ENCODE measurements at places on chromosomes 6 and 20.

DNA sequence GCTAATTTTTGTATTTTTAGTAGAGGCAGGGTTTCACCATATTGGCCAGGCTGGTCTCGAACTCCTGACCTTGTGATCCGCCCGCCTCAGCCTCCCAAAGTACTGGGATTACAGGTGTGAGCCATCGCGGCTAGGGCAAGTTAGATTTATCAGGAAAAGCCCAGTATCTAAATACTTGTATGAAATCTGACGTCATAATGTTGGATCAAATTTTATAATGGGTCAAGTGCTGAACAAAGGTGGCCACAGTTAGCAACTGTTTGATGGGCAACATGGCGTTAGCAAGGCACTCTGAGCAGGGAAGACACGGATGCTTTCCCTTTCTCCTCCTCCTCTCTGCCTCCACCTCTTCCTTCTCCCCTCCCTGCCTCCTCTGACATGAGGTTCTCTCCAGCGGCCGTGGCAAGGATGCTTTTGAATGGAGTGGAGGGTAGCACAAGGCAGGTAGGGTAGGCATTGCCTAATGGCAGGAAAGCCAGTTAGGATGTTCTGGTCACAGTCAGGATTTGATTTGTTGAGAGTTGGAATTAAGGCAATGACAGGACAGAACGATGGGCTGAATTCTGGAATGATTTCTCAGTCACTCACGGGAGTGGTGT lies 149.6 kb downstream of the BCAS1 start:
- DNase-seq: no peak

GRCh38 chr6:103122766-103123601 lies 1729.5 kb downstream of the GRIK2 start:
- DNase-seq: peak; percentile 63

DNA sequence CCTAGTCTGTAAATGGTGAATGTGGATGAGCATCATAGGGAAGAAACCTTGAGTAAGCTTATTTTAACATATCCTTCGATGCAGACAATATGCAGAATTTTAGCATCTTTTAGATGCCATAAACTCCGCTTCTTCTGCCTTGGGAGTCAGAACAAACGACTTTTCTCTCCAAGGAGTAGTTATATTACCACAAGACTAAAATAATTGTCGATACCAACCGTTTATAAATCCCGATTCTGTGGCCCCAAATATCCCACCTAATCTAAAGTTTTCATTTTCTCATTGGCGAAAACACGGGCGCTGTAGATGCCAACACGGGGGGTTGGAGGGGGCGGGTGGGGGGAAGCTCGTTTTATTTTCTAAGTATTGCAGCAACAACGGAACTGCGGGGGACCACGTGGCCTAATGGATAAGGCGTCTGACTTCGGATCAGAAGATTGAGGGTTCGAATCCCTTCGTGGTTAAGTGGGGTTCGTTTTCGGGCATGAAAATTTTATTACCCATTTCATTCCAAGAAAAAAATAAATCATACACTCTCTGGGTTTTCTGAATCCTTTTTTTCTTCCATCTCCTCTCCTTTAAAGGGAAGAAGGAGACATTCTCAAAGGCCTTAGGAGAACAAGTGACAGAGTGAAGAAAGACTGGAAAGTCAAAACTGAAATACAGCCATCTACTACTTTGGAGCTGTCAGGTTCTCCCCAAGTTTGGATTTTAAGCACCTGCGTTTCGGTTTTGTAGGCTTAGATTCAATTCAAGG lies 65.5 kb upstream of the BTN3A2 start:
- no peak for DNase-seq

DNA sequence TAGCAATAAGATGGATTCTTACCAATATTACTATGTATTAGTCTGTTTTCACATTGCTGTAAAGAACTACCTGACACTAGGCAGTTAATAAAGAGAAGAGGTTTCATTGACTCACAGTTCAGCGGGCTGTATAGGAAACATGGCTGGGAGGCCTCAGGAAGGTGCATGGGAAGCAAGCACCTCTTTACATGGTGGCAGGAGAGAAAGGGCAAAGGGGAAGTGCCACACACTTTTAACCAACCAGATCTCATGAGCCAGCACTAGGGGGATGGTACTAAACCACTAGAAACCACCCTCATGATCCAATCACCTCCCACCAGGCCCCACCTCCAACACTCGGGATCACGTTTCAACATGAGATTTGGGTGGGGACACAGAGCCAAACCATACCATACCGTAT lies 40.7 kb upstream of the CCDC167 start:
- DNase-seq: no peak

DNA sequence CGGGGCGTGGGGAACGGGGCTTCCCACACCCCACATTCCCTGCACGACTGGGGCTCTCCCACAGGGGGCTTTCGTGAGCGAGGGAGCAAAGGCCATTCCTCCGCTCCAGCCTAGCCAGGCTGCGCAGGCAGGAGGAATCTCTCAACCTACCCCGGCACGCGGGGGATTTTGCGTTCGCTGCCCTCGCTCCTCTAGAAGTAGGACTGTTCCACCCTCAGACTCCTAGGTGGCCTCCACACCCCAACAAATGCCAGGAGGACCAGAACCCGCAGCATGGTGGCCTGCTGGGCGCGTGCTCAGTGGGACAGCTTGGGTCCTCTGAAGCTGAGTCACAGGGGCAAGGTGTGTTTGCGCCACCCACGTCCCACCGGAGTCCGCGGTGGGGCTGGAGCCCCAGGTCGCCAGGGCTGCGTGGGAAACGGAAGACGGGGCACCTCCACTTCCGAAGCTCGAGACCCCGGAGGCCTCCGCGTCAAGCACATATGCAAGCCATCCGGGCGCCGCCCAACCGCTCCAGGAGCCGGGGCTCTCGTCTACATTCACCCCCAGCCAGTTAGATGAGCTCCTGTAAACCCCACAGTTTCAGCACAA lies 1938.5 kb upstream of the DEFB115 start:
- DNase-seq: no peak

- DNase-seq: peak; percentile 64
Measured at GRCh38 chr6:117548797-117549301, 53.5 kb downstream of the GOPC start.

DNA sequence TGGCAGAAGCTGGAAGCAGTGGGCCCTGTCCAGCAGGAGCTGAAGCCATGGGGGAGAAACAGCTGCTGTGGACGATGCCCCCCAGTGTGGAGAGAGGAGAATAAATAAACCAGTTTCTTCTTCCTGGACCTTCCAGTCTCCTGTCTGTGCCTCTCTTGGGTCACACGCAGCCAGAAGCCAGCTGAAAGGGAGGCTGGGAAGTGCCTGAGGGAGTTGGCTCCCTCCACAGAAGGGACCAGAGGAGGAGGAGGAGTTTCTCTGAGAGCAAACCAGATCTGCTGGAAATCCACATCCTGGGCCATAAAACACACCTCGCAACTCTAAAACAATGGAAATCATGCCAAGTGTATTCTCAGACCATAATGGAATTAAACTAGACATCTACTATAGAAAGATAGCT lies 577.0 kb downstream of the CDH26 start:
- no peak for DNase-seq

GRCh38 chr6:579339-579738 lies 77.6 kb downstream of the HUS1B start:
- peak; percentile 45 for DNase-seq

DNA sequence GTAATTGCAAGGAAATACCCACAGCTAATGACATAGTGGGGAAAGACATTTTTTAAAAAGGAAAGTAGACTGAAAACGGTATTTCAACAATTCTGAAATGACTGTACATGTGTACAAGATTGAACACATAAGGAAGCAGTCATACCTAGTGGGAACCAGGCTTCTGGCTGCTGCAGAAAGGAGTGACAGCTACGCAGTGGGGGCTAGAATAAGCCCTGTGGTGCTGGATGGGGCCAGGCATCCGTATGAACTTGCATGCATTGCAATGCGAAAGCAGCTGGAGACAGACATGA lies 54.9 kb upstream of the GPR31 start:
- no peak for DNase-seq

DNA sequence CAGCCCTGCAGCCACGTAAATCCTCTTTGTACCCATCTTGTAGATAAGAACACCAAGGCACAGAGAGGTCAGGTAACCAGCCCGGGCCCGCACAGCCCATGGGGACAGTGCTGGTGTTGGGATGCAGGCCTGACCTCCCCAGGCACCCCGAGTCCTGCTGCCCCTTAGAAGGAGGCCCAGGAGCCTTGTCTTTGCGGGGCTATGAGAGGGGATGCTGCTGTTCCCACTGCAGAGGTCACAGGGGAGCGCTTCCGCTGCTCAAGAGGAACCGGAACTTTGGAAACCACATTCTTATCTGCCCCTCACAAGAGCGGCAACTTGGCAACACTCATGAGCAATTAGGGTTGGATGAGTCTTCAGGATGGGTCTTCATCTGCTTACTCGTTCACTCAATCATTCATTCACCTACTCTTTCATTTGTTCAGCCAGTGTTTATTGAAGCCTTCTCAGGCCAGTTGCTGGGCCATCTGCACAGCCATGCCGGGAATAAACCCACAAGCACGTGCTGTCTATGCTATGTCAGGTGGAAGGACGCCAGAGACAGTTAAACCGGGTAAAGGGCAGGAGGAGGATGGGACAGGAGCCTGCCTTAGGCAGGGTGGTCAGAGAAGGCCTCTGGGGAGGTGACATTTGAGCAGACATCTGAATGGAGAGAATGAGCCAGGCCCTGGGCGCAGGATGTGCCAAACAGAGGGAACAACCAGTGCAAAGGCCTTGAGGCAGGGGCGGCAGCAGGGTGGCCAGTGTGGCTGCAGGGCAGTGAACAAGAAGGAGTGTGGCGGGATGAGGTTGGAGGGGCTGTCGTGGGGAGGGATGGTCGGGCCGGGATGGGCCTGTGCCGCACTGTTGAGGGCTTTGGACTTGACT lies 60.8 kb downstream of the RBM38 start:
- DNase-seq: no peak

DNA sequence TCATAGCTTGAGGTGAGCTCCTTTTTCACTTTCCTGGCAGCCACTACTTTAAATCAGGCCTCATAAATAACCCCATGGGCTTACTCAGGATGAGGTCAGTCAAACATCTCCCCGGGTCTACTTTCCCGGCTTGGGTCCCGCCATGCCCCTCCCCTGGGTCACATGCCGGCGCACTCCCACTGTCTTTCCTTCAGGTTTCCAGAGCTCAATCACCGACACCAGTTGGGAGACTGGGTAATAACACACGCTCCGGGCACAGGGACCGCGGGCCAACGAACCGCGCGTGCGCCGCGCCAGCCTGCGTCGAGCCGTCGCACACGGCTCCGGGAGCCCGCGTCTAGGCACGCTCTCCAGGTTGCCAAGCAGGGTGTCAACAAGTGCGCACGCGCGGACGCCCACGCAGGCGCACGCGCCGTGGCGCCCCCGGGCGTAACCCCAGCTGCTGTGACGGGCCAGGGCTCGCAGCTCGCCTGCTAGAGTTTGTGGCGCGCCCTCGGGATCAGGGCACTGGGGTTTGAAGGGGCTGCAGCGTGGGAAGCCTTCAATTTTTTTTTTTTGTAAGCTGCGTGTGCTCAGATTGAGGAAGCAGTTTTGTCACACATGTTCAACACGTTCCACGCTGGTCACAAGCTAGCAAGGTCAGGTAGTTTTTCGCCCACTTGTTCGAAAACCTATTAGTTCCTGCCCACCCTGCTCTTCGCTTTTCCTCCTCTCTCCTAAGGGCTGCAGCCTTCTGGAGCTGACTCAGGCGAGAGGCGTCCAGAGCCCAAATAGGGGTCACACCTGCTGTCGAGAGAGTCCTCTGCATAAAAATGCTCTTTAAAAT lies 31.8 kb downstream of the TFAP2B start:
- DNase-seq: no peak

DNA sequence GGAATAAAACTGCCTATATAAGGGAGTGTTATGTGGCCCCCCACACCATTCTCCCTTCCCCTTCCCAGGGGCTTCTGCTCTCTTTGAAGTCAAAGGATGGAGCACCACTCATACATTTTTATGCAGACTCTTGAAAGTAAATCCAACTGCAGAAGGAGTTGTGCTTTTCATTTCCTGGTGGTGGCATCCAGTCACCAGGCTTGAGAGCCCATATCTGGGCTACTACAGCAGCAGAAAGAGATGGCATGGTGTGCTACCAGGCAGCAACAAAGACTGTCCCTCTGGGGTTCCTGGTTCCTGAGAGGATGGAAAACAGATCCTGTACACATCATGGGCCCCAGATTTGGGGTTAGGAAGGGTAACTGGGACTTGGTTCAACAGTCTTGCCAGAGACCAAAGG lies 226.4 kb downstream of the CLIC5 start:
- DNase-seq: no peak

GRCh38 chr20:52076164-52076563 lies 115.4 kb downstream of the ZFP64 start:
- DNase-seq: peak; percentile 8
